Stimulated activated effector memory CD8-positive, alpha-beta T cell treated with anti-CD3 and anti-CD28 coated beads, Interleukin-12 subunit alpha, Interleukin-12 subunit beta, amount 100 ng/mL, for 72 hours (primary cell): ENCODE measurements at places on chromosomes 12 and 14.

DNA sequence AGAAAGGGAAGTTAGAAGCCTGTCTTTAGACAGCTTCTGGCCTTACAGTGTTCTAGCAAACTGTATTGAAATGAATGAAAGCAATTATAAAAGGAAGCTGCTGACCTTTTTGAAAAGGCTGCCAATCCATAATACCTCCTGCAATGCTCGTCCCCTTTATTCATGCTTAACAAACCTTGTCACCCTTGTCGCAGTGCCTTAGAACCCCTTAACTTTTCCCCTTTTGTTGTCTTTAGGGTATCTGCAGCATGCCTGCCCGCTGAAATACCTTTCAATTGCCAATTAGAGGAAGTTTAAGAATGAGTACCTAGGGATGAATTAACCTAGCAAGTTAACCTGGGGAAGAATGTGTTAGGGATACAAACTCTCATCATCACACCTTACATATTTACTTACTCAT lies 731.2 kb downstream of the RERGL start:
- no peak for DNase-seq

- no peak for DNase-seq
These were observed 118.8 kb downstream of the SLC6A15 start for GRCh38 chr12:84793558-84794367.

DNA sequence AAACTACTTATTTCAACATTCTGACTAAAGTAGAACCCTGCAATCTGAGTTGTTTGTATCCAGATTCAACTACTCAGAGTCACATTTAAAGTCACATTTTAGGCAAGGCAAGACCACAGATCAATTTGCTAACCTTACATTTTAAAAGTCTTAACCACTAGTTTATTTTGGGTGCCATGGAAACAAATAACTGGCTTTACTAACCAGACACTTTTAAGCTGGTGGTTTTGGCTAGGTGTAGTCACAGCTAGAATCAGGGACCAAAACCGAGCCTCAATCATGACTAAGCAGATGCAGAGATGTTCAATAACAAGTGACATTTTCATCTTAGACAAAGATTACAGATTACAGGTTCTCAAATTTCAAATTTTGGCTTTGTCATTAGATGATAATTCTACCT lies 115.3 kb downstream of the PDE6H start:
- DNase-seq, result no peak

DNA sequence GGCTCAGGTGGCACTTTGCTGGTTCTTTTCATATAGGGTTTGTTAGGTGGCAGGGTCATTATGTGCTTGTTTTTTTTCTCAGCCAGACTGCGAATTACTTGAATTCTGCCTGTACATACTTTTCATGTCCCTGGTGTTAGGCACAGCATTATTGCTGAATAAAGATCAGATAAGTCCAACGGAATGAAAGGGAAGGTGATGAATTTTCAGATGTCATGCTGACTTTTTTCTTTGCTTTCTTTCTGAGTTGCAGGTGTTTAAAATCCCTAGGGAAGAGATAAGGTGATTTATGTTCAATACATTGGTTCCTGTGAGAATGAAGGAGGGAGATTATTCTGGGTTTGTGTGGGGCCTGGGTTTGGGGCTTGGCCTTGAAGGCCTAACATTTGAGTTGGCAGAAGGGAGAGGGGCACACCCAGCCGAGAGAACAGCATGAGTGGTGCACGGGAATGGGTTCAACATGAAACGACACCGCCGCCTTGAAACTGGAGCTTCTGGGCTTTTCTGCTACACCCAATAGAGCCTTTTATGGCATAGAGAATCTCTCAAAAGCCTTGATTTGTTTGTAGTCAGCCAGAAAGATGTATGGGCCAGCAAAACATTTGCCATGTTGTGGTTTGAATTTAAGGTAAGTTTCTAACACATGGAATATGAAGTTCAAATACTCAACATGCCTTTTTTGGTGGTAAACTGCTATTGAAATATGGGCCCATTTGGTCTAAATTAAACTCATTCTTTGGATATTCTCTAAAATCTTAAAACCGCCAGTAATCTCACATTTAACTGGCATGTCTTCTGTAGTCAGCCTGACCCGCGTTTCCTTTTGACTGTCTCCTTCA lies 477.0 kb downstream of the PCNX1 start:
- no peak for DNase-seq
